ENCODE measurements at places on chromosomes 1 and 21. TPM values are rescaled to one million over a fixed set of nuclear protein-coding genes. Genes with fewer than 3 reads are reported as not detected.

Gene LCE6A
- not detected for polyA plus RNA-seq

Gene CRNN
- not detected for polyA plus RNA-seq

- no peaks in the 10 kb centered on the region for H3K36me3 ChIP-seq
- peaks cover 87% of the 10 kb centered on the region for H3K27me3 ChIP-seq
- no peak for DNase-seq
Measured at GRCh38 chr21:33070744-33070997, 730 bp downstream of the OLIG1 start.

GRCh38 chr1:99843760-99844159, 6.4 kb upstream of the AGL start:
- no peaks in the 10 kb centered on the region for H3K36me3 ChIP-seq
- no peak overlapping the region for H3K27ac ChIP-seq

- H3K27me3 ChIP-seq, result no peaks in the 10 kb centered on the region
- no peak for DNase-seq
- H3K27ac ChIP-seq, result no peak overlapping the region
- H3K4me3 ChIP-seq, result no peak overlapping the region
- H3K4me1 ChIP-seq, result no peaks in the 10 kb centered on the region
Measured at GRCh38 chr1:219374636-219375035, 201.0 kb downstream of the LYPLAL1 start.

GRCh38 chr1:214524824-214525223, 26.6 kb downstream of the PTPN14 start:
- no peak overlapping the region for H3K4me3 ChIP-seq
- no peaks in the 10 kb centered on the region for H3K27me3 ChIP-seq

DNA sequence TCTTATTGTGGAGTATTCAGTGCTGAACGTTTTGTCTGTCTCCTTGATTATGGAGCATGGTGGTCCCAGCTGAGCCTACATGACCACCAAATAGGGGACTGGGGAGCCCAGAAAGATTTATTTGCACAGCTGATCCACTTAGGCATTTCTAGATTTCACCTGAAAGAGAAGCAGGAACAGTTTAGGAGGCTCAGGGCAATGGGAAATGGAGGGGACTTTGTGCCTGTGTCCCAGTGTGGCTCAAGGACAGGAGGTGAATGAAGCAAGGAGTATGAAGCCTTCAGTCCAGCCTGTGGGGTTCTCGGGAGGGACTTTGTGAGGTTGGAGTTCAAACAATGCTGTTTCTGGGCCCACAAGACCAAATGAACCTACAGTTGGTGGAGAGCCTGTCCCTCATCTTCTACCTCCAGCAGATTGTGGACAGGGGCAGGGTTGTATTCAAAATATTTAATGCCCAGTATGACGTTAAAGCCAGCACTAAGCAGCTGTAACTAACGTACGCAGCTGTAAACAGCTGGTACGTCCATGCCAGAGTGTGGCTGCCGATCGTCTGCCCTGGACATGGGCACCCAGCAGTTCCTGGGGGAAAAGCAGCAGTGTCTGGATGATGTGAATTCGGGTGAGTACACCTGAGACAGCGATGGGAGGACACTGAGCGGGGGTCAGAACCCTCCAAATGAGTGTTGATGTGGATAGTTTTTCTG, 164.9 kb upstream of the RAB4A start:
- no peak overlapping the region for H3K27ac ChIP-seq
- H3K4me3 ChIP-seq, result no peak overlapping the region
- H3K4me1 ChIP-seq, result no peaks in the 10 kb centered on the region
- H3K27me3 ChIP-seq, result peaks cover 4% of the 10 kb centered on the region

DNA sequence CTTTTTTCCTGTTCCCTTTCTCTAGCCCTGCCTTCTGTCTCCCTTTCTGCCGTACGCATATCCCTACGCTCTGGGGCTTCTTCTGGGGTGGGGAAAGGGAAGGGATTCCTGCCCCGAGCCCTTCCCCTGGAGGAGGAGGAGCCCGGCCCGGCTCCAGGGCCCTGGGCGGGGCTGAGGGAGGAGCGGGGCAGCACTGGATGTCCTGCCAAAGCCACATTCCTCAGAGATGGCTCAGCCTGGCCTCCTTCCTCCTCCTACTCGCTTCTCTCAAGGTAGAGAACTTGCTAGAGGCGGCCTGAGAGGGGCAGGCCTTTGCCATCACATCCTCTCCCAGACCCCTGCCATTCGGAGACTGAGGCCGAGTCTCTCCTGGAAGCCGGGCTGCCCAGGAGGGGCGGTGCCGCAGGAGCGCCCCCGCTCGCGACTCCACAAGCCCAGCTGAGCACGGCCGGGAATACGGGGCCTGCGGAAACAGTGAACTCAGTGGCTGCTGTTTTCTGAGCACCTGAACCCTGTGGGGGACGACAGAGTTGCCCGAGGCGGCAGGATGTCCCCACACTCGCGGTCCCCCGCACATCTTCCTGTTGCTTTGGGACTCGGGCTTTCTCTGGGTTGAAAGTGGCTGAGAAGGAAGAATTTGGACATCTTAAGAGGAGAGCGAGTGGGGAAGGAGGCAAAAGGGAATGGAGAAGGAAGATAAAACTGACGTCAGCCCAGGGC, 12.2 kb downstream of the ADAMTSL4 start:
- peak; percentile 98 for DNase-seq
- H3K4me3 ChIP-seq, result peak overlapping the region; percentile 77
- peaks cover 41% of the 10 kb centered on the region for H3K4me1 ChIP-seq
- no peaks in the 10 kb centered on the region for H3K36me3 ChIP-seq
- H3K27ac ChIP-seq, result peak overlapping the region; percentile 100
- H3K27me3 ChIP-seq, result no peaks in the 10 kb centered on the region

GRCh38 chr1:21294266-21294989, 4.2 kb upstream of the ECE1 start:
- peak overlapping the region; percentile 69 for H3K27ac ChIP-seq
- H3K27me3 ChIP-seq, result no peaks in the 10 kb centered on the region
- no peak overlapping the region for H3K4me3 ChIP-seq
- no peaks in the 10 kb centered on the region for H3K36me3 ChIP-seq
- H3K4me1 ChIP-seq, result peaks cover 17% of the 10 kb centered on the region
- peak; percentile 67 for DNase-seq

Gene TNFSF18
- not detected for polyA plus RNA-seq

GRCh38 chr1:100811808-100812207, 82.8 kb downstream of the EXTL2 start:
- no peak overlapping the region for H3K4me3 ChIP-seq
- H3K27me3 ChIP-seq, result no peaks in the 10 kb centered on the region
- H3K27ac ChIP-seq, result 0 out of 2 replicates have a peak overlapping the region, but pooled peaks have one; percentile 4

DNA sequence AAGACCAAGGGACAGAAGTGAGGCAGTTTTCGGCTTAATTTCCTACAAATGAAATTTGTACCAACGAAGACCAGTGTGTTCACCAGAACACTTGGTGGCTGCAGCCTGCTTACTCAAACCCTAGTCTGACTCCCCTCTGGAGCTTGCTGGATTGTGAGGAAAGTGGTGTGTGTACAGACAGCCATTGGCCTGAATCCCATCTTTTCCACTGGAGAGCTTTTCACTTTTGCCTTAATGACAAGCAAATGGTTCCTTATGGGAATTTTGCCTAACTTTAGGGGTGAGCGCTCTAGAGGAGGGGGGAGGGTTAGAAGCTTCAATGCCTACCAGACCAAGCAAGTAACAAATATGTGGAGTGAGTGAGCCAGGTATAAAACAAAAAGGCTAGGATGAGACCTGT, 17.3 kb downstream of the METTL13 start:
- no peak overlapping the region for H3K4me3 ChIP-seq

DNA sequence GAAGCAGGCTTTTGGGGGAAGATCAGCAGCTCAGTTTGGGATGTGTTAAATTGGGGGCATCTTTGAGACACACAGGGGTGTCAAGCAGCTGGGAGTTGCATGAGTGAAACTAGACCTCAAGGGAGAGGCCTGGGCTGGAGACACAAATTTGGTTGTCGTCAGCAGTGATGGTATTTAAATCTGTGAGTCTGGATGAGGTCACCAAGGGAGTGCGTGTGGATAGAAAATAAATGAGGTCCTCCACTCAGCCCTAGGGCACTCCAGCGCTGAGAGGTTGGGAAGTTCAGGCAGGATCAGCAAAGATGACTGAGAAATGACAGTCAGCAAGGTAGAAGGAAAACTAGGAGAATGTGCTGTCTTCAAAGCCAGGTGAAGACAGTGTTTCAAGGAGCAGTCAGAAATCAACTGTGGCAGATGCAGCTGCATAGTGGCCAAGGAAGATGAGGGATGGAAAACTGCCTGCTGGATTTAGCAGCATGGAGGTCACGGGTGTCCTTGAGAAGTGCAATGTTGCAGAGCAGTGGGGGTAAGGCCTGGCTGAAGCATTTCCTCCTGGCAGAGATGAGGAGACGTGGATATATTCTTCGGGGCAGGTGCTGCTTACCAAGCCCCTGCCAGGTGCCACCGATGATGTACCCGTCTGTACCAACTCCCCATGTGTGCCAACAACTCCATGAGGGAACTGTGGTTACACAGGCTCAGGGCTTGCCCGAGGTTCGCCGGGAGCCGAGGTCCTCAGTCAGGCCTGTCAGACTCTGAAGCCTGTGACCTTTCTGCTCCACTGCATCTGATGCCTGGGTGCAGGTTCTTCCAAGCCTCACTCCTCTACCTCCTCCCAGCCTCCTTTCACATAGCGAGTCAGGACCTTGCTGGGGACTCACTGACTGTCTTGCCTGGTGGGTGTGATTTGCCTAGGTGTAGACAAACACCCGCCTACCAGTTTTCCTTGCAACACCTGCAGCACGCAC, 11.3 kb downstream of the MAP7D1 start:
- no peaks in the 10 kb centered on the region for H3K27me3 ChIP-seq
- peak; percentile 95 for DNase-seq
- no peak overlapping the region for H3K4me3 ChIP-seq
- peak overlapping the region; percentile 95 for H3K27ac ChIP-seq
- H3K36me3 ChIP-seq, result peaks cover 16% of the 10 kb centered on the region

DNA sequence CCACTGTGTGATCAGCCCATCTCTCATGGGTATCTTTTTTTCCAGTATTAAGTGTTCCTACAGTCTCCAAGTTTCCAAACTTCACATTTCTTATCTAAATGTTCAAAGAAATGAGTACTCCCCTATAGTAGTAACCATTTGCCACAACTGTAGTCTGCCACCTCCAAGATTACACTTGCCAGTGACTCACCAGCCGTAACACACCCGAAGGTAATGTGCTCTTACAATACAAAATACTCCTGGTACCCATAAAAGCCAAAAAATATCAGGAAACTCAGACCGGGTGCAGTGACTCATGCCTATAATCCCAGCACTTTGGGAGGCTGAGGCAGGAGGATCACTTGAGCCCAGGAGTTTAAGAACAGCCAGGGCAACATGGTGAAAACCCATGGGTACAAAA, 20.5 kb upstream of the ZNF496 start:
- no peaks in the 10 kb centered on the region for H3K27me3 ChIP-seq
- H3K36me3 ChIP-seq, result no peaks in the 10 kb centered on the region
- H3K4me1 ChIP-seq, result peaks cover 7% of the 10 kb centered on the region
- H3K27ac ChIP-seq, result no peak overlapping the region
- no peak overlapping the region for H3K4me3 ChIP-seq

Gene SPATA46
- polyA plus RNA-seq, result not detected

Gene EXTL1
- polyA plus RNA-seq, result 6.4 TPM

DNA sequence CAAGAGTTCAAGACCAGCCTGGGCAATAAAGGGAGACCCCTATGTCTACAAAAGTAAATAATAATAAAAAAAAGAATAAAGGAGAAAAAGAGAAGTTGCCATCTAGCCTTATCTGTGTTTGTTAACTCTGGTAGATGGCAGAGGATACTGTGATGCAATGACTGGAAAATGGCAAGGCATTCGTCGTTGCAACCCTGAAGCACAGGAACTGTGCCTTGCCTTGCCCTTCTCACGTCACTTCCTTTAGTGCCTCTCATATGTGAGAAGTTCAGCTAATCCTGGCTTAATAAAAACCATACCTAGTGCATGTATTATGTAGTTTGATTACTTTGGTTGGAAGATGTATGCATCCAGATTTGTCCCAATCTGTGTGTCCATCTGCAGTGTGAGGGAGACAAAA, 25.8 kb upstream of the PIGC start:
- no peaks in the 10 kb centered on the region for H3K36me3 ChIP-seq
- no peaks in the 10 kb centered on the region for H3K27me3 ChIP-seq
- H3K4me3 ChIP-seq, result no peak overlapping the region
- no peak for DNase-seq
- H3K27ac ChIP-seq, result no peak overlapping the region

Gene TENT5C
- 0.20 TPM for polyA plus RNA-seq

Gene OR10Z1
- polyA plus RNA-seq, result not detected

- no peaks in the 10 kb centered on the region for H3K36me3 ChIP-seq
- H3K4me3 ChIP-seq, result no peak overlapping the region
- peak; percentile 5 for DNase-seq
- H3K4me1 ChIP-seq, result no peaks in the 10 kb centered on the region
- no peaks in the 10 kb centered on the region for H3K27me3 ChIP-seq
- H3K27ac ChIP-seq, result no peak overlapping the region
Measured at GRCh38 chr1:214739621-214740238, 136.7 kb downstream of the CENPF start.

Gene SOAT1
- polyA plus RNA-seq, result 70.2 TPM

GRCh38 chr1:4549930-4550329, 104.5 kb upstream of the AJAP1 start:
- H3K27ac ChIP-seq, result no peak overlapping the region
- no peak overlapping the region for H3K4me3 ChIP-seq
- DNase-seq, result no peak
- H3K4me1 ChIP-seq, result no peaks in the 10 kb centered on the region
- H3K27me3 ChIP-seq, result no peaks in the 10 kb centered on the region

Gene OR2G6
- not detected for polyA plus RNA-seq

DNA sequence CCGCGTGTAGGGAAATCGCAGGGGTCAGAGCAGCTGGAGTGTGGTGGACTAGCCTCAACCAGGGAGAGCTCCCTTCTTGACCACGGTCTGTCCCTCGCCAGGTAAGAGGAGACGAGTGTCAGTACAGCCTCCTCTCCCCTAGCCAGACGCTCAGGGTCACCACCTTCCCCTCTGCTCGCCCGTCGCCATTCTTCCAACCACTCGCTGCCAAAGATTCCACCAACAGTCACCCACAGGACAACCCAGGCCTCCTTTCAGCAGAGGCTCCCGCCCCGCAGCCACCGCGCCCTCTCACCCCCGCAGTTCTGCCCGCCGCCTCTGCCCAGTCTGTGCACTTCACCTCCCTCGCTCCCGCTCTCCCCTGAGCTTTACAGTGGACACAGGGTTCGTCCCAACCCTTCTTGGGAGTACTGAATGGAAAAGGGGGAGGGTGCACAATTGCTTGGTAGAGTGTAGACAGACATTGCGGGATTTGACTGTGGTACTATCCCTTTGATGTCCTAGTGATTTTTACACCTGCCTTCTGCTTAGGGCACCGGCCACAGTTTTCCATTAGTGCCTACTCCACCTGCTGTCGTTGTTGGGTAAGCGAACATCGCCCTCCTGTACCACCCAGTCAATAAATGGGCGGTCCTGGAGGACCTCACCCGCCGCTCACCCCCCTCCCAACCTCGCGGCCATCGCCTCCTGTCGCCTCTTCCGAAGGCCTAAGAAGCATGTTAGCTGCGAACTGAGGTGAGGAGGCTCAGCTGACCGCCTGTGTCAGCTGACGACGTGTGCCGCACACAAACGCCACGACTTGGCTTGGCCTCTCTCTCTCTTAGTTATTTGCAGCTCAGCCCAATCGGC, 9.2 kb upstream of the NBPF11 start:
- no peak for DNase-seq
- peaks cover 28% of the 10 kb centered on the region for H3K27me3 ChIP-seq
- no peaks in the 10 kb centered on the region for H3K36me3 ChIP-seq
- H3K4me3 ChIP-seq, result no peak overlapping the region
- H3K27ac ChIP-seq, result no peak overlapping the region
